Amniotic stem cell (primary cell): ENCODE measurements at places on chromosomes 3 and 15.

DNA sequence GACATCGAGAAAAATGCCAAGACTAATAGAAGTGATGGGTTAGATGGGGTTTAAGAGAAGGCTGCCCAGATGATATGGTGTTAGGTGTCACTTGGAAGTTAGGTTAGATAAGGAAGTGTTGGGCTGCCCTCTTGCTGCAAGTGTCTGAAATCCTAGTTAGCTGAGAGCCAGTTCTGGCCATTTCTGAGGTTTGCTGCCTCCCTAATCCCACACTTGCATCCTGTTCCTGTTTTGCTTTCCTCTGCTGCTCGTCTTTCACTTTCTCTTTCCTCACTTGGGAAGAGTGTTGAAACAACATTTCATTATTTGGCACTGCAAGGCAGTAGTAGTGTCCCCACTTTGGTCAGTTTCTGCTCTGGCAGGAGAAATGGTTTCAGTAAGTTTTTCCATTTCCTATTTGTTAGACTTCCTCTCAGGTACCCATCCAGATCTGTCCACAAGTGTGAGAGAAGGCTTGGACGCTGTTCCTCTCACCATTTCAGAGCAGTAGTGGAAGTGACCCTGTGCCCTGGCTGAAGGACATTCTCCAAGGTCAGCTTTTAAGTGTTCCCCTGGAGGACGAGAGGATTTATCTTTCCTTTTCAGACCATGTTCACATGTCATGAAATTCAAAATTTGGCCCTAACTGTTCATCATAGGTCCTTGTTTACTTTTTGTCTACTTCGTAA lies 93.3 kb downstream of the ADAMTSL3 start:
- DNase-seq, result no peak

GRCh38 chr3:114242947-114243346 lies 5.6 kb upstream of the ZNF80 start:
- no peak for DNase-seq

- DNase-seq, result peak; percentile 21
These were observed 63.2 kb downstream of the HCN4 start for GRCh38 chr15:73305331-73306211.

- DNase-seq, result no peak
These were observed 1113.2 kb downstream of the IGSF11 start for GRCh38 chr3:117921411-117921810.

DNA sequence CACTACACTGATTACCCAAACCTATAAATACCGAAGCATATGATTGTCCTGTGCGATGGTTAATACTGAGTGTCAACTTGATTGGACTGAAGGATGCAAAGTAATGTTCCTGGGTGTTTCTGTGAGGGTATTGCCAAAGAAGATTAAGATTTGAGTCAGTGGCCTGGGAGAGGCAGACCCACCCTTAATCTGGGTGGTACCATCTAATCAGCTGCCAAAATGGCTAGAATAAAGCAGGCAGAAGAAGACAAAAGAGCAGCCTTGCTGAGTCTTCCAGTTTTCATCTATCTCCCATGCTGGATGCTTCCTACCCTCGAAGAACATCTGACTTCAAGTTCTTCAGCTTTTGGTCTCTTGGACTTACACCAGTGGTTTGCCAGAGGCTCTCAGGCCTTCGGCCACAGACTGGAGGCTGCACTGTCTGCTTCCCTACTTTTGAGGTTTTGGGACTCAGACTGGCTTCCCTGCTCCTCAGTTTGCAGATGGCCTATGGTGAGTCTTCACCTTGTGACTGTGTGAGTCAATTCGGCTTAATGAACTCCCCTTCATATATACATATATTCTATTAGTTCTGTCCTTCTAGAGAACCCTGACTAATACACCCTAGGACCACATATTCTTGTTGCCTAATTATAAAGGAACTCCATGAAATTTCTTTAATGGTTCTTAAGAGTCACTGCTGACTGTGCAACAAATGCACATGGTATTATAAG lies 31.7 kb downstream of the CSNK1G1 start:
- DNase-seq, result no peak

DNA sequence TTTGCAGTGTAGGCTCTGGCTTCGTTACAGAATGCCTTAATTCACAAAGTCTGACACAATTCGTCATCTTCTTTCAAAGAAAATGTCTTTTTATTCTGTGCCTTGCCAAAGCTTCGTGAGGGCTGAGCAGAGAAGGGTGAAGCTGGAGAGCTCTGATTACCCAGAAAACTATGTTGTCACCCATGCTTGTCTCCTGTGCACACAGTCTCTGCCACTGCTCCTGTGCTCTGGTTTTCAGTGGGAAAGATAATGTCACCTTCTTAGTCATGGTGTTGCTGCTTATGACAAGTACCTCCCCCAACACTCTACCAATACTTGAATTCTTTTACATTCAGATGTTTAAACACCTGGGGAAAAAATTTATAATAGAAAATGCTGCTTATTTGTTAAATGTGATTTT lies 509.2 kb upstream of the GRM7 start:
- no peak for DNase-seq

GRCh38 chr3:127608362-127608718 lies 10.1 kb downstream of the MCM2 start:
- no peak for DNase-seq

DNA sequence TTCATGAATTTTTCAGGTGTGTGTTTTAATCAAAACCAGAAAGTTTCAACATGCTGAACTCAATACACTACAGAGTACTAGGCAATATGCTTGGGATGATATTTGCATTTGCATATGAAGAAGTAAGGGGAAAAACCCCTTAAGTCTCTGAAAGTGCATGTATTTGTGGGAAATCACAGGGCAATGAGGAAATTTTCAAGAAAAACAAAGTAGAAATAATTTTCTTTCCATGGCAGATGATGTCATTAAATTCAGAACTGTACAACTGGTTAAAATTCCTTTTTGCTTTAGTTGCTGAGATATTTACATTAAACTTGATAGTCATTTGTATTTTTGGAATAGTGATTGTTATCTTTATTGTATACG lies 294.0 kb upstream of the TBC1D5 start:
- no peak for DNase-seq

DNA sequence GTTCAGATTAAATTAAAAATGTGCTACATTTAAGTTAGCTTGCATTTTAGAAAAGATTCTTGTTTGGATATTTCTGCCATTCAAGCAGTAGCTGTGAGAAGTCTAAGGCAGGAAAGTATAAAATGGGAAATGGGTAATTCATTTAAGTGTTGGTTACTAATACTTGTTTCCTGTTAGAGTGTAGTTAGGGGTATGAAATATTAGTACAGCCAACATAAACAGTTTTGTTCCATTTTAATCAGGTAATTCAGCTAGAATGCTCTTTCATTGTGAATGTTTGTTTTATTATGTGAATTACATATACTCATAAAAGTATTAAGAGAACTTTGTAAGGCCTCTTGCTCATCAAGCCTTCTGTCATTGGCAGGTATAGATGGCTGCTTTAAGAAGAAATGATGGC lies 19.9 kb downstream of the TATDN2 start:
- no peak for DNase-seq

- DNase-seq, result no peak
These were observed 67.0 kb downstream of the EDEM1 start for GRCh38 chr3:5254281-5255048.

GRCh38 chr3:78804251-78805037 lies 963.4 kb downstream of the ROBO1 start:
- DNase-seq, result no peak

- no peak for DNase-seq
These were observed 225.6 kb upstream of the TLE3 start for GRCh38 chr15:70323111-70323851.

- no peak for DNase-seq
These were observed 64.6 kb upstream of the UBE2E1 start for GRCh38 chr3:23741036-23741706.

DNA sequence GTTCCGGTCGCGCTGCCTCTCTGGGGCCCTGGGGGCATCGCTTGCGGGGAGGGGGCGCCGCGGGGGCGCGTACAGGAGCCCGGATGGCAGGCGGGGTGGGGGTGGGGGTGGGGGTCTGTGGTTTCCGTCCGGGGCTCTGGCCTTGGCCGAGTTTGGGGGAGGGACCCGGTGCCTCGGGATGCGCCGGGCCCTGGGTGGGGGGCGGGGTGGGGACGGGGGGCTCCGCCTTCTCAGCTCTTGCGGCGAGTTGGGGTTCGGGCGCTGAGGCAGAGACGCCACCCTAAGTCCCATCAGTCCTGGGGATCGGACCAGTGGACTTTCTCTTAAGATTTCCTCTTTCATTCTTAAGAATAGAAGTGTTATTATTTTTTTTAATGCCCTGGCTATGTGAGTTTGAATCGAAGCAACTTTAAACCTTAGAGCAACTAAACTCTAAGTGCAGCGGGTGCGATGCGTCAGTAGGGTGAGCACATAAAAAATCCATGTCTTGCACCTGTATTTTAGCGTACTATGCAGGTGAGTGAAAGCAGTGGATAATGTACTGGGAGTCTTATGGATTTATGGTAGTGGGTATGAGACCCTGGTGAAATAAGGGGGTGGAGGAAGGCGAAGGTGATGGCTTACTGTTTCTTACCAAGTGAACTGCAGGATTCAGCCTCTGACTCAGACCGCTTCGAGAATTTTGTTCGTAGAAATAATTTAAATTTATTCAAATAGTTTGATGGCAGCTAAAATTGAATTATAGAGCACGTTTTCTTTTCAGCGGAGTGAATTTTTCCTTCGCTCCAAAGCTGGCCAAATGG lies 762 bp downstream of the CTNNB1 start:
- no peak for DNase-seq

- DNase-seq, result no peak
These were observed 402.4 kb downstream of the RBMS3 start for GRCh38 chr3:29683018-29683993.

DNA sequence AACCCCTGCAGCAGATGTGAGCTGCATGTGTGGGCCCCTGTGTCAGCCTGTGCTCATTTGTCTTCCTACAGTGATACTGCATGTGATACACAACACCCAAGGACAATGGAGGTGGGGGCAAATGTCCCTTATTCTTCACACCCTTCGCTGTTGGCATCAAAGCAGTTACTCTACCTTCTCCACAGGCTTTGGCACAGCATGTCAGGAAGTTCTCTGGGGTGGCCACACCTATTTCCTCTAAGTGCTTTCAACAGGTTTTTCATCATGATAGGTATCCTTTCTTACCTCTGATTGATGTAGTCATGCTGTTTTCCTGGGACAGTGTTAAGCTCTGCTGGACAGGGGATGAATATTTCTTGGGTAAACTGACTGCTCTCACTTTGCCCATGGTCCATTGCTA lies 29.5 kb downstream of the ZNF662 start:
- DNase-seq, result no peak

- DNase-seq, result no peak
These were observed 11.2 kb upstream of the HOMER2 start for GRCh38 chr15:82963471-82964341.

GRCh38 chr15:37143351-37143750 lies 43.0 kb upstream of the MEIS2 start:
- DNase-seq, result no peak

GRCh38 chr3:175020101-175020500 lies 161.0 kb downstream of the NAALADL2 start:
- no peak for DNase-seq

- DNase-seq, result no peak
These were observed 37.0 kb upstream of the TRIM71 start for GRCh38 chr3:32780735-32781210.

DNA sequence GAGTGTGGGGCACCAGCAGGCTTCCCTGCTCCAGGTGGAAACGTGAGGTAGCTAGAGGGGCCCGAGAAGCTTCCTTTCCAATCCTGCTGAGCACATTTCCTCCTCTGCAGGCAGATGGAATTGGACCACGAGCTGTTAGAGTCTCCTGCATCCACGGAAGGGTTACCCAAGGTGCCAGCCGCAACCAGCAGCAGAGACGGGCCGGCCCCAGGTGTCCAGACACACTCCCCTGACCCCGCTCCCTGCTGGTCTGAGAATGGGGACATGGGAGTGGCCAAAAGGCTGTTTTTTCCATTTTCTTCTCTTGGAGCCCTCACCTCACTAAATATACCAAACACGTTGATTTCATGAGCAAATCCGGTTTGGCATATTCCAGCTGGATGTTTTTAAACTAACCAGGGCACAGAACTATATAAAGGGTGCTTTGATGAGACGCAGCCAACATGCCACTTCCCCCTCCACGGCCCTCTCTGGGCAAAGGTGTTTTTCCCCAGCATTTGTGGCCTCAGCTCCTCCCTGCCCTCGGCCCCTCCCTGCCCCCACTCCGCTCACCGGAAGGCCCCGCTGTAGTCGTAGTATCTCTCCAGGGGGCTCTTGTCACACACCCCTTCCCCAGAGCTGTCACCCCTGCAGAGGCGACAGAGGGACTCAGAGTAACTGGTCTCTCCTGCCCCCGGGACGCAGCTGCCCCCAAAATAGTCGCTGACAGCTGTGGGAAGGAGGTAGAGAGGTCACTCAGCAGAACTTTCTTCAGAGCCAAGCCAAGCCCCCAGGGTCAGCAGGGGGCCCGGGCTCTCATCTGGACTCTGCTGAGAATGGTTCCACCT lies 7.0 kb downstream of the MELTF start:
- no peak for DNase-seq

GRCh38 chr3:146136647-146137046 lies 24.3 kb downstream of the PLOD2 start:
- DNase-seq, result no peak

GRCh38 chr3:120802916-120803315 lies 60.4 kb downstream of the GTF2E1 start:
- no peak for DNase-seq

GRCh38 chr3:79597709-79598108 lies 170.1 kb downstream of the ROBO1 start:
- DNase-seq, result no peak

GRCh38 chr3:145032791-145033190 lies 1061.2 kb downstream of the DIPK2A start:
- no peak for DNase-seq
